ENCODE measurements at places on chromosomes 4 and X.
A peak's percentile ranks its signal among the peaks of the same experiment; 100 is the strongest.

DNA sequence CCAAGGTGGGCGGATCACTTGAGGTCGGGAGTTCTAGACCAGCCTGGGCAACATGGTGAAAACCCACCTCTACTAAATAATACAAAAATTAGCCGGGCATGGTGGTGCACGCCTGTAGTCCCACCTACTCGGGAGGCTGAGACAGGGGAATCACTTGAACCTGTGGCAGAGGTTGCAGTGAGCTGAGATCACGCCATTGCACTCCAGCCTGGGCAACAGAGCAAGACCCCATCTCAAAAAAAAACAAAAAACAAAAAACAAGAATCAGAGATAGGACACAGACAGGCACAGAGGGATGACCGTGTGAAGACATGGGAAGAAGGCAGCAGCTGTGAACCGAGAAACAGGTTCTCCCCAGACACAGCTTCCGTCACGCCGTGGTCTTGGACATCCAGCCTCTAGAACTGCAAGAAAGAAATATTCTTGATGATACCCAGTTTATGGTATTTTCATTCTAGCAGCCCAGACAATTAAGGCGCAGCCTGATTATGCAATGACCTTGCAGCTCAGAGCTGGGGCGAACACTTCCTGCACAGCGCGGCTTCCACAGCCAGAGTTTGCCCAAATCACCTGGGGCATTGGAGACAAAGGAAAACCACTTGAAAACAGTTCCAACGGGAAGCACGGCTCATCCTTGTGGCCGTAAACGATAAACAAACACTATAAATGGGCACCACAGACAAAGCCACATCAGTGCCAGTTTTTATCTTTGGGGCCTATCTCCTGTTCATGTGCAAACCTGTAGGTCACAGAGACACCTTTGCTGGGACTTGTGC lies 4.2 kb upstream of the ARSD start:
- DNase-seq: no peak

DNA sequence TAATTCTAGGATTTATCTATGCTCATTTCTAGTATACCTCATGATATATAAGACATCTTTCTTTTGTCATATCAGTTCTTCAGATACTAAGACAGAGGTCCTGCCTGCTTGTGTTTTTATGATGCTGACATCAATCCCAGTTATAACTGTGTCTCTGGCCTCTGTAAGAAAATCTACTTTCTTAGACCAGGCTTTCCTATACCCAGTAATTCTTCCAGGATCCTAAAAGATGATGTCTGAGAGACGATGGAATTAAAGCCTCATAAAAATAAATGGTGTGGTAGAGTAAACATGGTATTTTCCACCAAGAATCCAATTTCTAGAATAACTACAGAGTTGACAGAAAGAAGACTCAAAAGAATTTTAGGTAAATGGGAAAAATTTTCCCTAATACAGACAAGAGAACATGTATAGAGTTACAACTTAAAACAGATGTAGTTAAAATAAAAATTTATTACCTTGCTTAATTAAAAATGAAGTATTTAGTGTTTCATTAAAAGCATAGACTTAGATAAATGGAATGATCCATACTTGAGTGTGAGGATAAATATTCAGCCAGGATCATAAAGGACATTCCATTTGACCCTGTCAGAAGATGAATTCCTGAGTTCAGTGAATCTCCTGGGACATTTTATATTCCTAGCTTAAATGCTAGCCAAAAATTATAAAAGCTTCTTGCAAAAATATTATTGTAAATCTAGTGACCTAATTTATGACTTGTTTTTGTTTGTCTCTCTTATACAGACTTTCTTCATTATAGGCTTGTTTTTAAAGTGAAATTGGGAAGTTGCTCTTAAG lies 137.4 kb downstream of the PDLIM5 start:
- DNase-seq: no peak

GRCh38 chr4:82947498-82947897 lies 47.0 kb downstream of the THAP9 start:
- DNase-seq: no peak

- DNase-seq: no peak
These were observed 1776.3 kb downstream of the STIM2 start for GRCh38 chr4:28636971-28637370.

DNA sequence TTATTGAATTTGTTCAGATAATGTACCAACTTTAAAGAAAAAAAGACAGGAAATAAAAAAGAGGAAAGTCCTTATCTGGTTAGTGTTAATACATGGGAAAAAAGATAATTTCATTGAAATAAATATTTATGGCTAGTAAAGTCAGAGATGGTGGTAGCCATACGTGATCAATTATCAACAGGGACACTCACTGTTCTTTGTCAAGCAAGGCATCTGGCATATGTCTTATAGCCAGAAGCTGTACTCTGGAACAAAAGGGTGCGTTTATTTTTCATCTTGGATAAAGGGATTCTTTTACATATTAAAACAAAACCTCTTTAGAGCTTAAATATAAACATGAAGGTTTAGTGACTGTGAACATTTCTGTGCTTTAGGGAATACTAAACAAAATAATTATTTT lies 26.7 kb downstream of the HDX start:
- DNase-seq: peak; percentile 74

- no peak for DNase-seq
These were observed 119.4 kb upstream of the C1GALT1C1 start for GRCh38 chrX:120749141-120749846.

DNA sequence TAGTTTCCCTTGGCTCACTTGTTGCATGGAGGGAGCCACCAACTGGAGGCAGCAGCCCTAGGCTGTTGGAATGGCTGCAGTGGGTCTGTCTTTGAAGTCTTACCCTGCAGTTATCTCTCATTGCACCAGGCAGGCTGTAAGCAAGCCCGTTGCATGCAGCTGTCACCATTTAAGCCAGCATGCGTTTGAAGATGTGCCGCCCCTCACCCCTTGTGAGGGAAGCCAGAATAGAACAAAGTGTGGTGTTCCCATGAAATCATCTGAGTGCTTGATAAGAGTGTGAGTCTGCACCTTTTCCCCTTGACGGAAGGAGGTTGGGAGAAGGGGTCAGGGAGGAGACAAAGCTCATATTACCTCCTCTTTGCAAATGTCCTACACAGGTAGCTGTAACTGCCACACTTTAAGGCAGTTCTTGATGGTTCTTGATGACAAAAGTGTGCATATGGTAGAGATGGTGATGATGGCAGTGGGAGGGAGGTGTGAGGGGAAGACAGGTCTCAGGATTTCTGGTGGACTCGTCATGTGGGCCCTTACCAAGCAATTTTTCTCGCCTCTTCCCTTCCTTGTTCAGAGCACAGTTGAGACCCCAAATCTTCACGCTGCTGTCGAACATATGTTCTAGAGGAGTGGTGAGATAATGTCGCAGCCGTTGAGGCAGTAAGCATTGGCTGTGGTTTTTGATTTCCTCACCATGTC lies 191.4 kb upstream of the LEF1 start:
- peak; percentile 54 for DNase-seq

DNA sequence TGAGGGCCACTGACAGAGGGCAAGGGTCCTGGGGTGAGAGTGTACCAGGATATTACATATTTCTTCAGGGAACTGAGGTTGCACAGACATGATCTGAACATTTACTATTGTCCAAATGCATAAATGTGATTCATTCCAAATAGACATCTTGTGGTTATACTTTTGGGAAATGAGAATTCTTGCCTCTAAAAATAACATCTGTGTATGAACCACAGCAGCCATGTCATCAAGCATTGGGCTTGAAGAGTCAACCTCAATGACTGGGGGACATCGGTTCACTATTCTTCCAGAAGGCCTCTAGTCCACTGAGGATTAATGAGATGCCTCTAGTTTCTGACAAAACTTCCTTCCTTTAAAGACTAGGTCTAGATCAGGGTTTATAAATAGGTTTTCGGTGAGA lies 193.1 kb upstream of the GPC4 start:
- no peak for DNase-seq

GRCh38 chrX:142036116-142036515 lies 132.4 kb downstream of the MAGEC1 start:
- no peak for DNase-seq

GRCh38 chr4:172786039-172786792 lies 382.4 kb upstream of the GALNT7 start:
- DNase-seq: no peak

DNA sequence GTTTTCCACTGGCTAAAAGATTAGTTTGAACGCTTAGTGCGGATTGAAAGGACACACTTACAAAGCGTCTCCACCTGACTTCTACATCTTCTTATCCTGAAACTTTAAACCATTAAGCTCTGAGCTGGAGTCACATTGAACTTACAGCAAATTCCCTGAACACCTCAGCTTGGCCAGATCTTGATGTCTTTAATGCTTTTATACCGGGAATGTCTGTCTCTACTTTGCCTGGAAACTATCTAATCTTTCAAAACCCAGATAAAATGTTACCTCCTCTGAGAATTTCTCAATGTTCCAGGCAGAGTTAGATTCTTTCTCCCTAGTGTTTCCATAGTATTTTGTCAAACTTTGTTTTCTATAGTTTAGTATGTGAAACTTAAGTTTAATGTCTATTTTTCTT lies 179.9 kb downstream of the DTHD1 start:
- no peak for DNase-seq

DNA sequence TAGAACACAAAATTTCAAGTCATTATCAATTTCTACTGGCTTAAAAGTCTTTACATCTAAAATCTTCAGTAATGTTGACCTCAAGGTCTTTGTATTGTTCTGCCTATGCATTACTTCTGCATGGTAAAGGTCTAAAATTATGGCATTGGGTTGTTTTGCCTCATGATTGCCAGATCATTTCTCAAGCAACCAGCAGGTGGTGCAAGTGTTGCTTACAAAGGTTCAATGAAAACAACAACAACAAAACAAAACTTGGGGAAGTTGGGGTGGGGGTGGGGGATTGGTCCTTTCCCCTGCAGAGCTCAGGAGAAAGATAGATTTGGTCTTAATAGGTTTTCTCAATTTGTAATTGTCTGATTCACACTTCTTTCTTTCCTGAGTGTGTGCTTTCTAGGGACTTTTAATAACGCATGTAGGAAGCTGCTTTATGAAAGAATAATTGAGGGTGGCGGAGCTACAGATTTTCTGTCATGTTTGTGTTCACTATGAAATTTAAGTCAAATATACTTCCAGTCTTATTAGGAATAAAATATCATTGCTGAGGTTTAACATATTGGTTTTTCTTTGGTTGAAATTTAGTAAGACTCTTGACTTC lies 145.1 kb downstream of the COL4A5 start:
- DNase-seq: peak; percentile 1

DNA sequence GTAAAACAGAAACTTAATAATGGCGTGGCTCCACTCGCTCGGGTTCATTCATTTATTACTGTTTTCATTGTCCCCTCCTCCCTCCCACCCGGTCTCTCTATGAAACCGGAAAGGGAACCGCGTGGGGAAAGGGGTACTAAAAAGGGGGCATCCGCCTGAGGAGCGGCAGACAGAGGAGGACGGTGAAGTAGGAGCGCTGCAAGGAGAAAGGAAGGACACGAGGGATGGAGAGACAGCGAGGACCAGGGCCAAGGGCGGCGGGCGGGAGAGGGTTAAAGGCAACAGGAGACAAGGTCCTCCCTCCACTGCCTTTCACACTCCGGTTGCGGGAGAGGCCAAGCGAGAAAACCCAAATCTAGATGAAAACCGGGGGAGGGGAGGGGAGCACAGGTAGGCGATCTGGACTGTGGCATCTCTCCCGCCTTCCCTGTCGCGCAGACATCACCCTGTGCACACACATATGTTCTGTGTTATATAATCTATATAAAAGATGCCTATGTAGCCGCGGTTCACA lies 829 bp downstream of the ELOVL6 start:
- peak; percentile 50 for DNase-seq

GRCh38 chrX:105167233-105167632 lies 53.3 kb downstream of the TEX13A start:
- no peak for DNase-seq

DNA sequence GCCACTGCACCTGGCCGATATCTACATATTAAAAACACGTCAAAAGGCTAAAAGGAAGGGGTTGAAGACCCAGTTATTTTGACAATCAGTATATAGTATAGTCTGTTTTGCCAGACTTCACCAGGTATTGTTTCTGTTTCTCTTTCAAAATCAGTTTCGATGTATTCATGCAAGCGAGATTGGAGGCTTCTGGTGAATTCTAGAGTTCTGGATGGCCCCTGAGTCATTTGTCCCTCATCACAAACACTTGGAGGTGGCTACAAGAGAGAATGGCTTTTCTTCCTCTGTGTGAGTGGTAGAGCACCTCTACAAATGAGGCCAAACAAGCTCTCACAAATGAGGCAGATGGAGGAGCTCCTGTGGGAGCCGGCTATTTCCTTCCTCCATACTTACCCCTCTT lies 68.6 kb upstream of the ADGRG2 start:
- DNase-seq: no peak

DNA sequence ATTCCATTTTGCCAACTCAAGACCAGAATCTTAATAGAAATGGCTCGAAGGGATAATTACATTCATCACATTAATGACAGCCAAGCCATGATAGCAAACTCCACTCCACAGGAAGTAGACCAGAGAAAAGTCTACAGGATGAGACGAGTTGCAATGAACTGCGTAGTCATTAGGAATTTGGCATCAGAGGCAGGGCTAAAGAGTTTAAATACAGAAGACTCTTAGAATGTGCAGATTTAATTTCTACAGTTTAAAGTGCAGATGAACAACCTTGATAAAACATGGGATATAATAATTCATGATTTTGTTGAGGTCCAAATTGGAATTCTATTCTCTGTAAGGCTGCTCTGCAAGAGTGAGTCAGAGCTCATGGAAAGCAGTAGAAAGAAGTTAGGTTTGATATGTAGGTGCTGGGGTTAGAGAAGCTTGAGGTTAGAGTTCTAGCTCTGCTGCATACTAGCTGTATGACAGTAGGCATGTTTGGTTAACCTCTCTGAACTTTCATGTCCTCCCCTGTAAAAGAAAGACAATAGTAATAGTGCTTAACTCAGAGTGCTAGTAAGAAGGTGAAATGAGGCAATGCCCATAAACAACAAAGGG lies 32.2 kb downstream of the LNX1 start:
- no peak for DNase-seq

DNA sequence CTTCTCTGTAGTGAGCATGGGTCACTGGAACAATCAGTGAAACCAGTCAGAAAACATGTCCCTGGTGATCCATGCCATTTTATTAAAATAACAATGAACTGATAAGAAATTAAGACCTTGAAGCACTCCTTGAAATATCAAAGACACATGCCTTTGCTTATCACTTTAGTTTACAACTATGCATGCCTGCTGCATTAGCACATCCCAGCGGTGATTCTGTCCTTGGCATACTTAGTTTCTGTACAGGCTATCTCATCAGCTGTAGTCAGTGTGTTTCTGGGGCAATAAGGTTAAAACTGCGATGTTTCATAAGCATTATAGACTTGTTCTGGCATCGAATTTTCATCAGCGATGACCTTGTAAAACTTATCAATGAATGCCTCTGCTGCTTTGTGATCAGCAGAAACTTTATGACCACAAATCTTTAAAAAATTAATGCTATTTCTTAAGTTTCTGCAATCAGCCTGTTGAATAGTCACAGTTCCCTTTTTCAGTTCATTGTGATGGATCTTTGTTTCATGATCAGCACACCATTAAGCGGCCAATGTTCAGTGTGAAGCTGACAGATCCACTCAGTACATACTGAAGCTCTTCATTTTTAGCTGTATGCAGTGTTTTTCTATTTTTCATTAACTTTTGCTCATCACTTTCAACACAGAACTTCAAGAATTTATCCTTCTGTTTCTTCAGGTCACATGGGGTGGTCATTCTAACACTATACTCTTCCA lies 150.5 kb downstream of the RNF150 start:
- no peak for DNase-seq

Data from SK-N-DZ (cell line).